Stimulated activated CD4-positive, alpha-beta T cell treated with anti-CD3 and anti-CD28 coated beads, Interleukin-2, amount 100 ng/mL, for 4 hours (primary cell): ENCODE measurements at places on chromosomes 6 and 20.

- DNase-seq, result no peak
Measured at GRCh38 chr6:113809826-113810225, 47.3 kb upstream of the MARCKS start.

DNA sequence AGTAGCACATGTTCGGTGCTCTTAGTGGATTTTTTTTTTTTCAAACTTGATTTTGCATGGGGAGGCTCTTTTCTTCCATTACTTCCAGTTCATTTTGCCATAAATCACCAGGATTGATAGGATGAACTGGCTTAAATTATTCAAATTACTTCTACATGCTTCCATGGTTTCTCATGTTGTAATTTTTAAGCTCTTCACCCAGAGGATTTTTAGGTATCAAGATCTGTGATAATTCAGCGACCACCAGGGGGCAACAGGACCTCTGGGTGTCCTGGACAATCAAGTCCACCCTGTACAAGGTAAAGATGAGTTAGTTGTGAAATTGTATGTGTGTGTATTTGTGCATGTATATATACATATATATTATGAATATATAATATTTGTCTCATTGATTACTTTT is 4.2 kb upstream of the EPHA7 start:
- DNase-seq, result no peak

DNA sequence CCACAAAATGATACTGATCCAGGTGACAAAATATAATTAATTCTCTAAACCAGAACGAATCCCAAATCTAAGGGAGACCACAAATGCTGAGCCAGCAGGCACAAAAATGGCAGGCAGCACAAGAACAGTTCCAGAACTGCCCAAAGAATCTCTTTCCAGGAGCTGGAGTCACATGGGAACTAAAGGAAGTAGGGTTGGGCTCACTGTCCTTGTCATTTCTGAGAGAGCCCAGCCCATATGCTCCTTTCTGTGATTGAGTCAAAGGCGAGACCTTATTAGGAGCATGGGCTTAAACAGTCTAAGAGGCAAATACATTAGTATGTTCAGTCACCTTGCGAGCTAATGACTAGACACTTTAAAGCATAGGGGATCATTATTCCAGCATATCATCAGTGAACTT is 327.6 kb upstream of the ARID1B start:
- no peak for DNase-seq

GRCh38 chr6:41939176-41939847 is 2.3 kb downstream of the CCND3 start:
- no peak for DNase-seq

DNA sequence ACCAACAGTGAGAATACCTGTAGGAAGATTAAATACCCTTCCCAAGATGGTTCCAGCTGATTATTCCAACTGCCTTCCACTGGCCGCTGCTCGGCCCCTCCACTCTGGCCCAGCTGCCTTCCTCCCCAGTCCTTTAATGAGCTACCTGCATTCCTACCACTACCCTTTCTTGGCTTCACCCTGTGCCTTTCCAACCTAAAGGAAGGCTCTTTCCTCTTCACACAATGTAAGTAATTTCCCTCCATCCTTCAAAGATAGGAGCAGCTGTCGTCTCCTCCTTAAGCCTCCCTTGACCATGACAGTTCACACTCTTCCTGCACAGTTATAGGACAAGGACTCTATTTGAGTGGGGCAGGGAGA is 16.2 kb upstream of the SNX9 start:
- no peak for DNase-seq

DNA sequence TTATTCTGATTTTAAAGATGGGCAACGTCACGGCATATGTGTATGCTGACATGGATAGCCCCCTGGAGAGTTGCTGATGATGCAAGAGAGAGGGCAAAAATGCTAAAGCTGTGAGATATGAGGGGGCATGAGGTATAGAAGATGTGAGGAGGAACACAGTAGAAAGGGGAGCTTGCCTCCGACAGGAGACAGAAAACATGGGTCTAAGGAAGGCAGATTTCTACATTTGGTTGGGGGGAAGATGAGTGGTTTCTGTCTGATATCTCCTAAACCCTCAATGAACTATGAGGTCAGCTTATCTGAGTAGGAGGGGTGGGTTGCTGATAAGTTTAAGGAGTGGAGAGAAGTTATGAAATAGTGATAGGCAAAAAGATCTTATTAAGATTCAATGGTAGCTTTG is 6.0 kb downstream of the RNF24 start:
- DNase-seq, result no peak

- DNase-seq, result no peak
Measured at GRCh38 chr6:163120223-163120622, 294.3 kb upstream of the QKI start.

DNA sequence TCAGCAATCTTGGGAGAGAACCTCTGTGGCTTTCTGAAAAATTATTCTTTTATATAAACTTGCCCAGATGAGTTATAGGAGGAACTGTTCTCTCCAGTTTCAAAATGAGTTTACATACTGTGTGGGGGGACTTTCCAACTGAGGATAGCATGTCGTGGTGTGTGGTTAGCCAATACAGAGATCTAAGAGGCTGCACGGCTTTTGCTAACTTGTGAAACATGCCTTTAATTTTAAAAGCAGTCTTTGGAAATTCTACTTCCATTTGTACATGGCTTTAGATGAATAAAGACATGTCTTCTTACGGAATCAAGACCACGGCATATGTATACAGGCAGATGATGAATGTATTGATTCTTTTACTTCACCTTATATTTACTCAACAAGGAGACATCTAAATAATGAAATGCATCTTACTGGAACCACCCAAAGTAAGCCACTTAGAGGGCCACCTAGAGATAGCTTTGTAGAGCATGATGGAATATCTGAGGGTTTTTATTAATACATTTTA is 39.8 kb downstream of the HIVEP1 start:
- DNase-seq, result peak; percentile 35

GRCh38 chr20:25283221-25283951 is 35.5 kb downstream of the PYGB start:
- DNase-seq, result no peak

DNA sequence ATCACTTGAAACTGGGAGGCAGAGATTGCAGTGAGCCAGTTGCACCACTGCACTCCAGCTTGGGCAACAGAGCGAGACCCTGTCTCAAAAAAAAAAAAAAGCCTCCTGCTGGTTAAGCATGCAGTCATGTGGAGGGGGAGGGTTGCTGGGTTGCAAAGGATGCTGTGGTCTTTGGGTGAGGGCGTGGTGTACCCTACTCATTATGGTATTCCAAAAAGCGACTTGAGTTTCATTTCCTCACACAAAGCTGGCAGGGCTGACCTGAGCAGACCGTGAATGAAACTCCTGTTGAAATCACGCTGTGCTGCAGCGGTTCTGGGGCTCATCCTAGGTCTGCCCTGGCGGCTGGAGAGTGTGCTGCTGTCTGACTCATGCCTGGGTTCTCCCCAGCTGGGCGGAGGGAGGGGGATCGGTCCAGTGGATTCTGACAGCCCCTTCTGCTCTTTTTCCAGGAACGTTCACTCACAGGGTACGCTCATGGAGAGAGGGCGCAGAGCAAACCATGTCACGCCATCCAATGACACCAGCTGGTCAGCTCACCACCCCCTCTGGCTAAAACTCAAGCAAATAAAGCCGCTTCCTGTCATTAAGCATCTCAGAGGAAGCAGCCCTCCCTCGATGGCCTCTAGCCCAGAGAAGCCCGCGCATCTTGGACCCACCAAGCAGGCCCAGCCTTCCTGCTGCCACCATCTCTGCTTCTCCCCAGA is 166.2 kb downstream of the SCML4 start:
- DNase-seq, result peak; percentile 13

DNA sequence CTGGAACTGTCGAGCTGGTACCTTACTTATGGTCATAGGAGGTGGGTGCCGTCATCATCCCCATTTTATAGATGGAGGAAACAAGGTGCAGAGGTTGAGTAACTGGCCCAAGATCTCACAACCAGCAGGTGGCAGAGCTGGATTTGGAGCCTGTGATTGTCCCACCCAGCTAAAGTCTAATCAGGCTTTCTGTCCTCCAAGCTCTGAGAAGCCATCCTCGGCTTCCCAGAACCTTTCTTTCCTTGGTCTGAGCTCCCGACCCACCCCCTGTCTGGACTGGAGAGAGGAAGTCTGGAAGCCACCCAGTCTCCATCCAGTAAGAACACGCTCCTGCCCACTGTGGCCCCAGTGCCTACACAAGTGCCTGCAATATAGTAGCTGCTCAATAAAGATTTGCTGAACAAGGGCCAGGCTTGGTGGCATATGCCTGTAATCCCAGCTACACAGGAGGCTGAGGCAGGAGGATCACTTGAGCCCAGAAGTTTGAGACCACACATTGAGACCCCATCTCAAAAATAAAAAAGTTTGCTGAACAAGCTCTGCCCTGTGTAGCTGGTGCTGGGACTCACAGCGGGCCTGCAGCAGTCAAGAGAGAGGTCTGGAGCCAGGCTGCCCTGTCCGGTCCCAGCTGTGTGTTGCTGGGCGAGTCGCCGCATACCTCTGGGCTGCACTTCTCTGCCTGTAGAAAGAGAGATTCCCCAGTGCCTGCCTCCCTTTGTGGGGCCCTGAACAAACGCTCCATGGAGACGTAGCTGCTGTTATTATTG is 32.5 kb upstream of the DLGAP4 start:
- DNase-seq, result no peak

- no peak for DNase-seq
Measured at GRCh38 chr6:53546281-53546680, 1.4 kb upstream of the GCLC start.

GRCh38 chr6:42176981-42177380 is 3.8 kb downstream of the GUCA1A start:
- no peak for DNase-seq

GRCh38 chr6:146914489-146915483 is 289.4 kb upstream of the STXBP5 start:
- DNase-seq, result no peak

- DNase-seq, result no peak
Measured at GRCh38 chr6:14502551-14502950, 385.0 kb downstream of the CD83 start.

DNA sequence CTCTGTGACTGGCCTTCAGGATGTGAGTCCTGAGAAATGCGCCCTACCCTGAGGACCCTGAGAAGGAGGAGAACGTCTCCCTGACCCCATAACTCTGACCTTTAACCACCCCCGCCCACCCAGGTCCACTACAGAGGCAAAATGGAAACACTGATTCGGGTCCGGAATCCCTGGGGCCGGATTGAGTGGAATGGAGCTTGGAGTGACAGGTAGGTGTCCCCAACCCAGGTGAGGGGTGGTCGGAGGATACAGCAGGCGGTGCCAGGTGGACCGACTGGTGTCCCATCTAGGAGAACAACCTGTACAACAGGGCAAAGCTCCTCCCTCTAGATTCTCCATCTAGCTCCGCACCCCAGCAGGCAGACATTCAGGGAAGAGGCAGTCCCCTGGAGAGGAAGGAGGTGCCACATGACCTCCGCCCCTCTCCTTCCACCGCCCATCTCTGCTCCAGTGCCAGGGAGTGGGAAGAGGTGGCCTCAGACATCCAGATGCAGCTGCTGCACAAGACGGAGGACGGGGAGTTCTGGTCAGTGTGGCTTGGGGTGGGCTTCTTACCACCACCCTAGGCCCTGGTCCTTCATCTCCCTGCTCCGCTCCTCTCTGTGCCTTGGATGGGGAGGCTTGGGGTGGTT is 17.6 kb downstream of the CAPN11 start:
- DNase-seq, result no peak

GRCh38 chr6:89623749-89624148 is 14.8 kb downstream of the LYRM2 start:
- DNase-seq, result no peak

DNA sequence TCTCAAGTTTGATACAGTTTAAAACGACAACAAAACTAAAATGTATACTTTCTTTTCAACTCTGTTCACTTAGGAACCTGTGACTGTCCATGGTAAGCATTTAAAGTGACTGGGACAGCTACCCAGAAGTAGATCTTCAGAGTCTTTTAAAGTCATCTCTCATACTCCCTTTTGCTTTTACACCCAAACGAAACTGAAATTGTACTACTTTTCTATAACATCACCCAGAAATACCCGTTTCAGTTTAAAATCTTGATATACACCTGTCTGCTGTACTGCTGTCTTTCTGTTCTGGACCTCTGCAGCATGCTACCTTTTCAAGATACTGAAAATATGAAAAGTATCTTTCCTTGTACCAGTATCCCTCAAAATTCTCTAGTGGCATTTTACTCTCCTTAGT is 170.4 kb upstream of the THEMIS start:
- no peak for DNase-seq

DNA sequence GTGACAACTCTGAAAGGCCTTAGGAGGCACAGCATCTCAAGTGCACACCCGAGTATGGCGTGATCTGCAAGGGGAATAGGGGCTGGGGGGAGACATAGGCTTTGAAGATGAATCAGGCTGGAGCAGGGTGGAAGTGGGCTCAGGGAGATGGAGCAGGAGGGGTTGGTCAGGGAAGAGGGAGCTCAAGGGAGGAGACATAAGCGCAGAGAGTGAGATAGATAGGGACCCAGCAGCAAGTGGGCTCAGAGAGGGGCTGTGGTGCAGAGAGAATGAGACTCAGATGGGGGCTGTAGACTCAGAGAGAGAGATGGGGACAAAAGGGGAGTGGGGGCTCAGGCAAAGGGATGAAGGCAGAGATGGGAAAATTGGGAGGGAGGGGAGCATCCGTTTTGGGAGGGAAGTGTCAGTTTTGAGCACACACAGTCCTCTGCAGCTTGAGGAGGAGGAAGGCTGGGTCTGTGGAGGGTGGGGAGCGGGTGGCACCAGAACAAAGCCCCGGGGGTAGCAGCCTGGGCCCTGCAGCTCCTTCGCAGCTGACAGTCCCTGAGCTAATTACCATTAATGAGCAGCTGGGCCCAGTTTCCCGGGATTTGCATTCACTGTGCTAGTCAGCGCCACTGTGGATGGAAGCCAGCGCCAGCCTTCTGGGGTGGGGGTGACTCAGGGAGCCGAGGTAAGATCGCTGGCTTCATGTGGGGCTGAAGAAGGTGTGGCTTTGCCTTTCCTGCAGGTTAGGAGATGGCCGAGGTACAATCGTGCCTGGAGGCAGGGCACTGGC is 18.7 kb downstream of the SRXN1 start:
- no peak for DNase-seq

DNA sequence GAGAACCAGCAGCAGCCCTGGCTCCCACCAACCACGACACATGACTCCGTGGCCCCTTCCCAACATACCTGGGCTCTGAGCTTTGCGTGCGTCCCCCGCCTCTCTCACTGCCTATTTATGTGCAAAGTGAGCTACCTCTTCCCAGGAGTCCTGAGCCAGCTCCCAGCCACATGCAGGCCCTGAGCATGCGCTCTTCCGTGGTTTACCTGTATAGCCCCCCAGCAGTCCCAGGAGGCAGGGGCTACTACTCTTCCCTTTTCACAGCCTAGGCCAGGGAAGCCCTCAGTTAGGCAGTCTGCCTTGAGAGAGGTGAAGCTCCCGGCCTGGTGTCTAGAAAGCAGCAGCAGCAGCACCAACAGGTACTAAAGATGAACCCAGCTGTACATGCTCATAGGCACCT is 114.8 kb upstream of the CDYL start:
- DNase-seq, result no peak

- DNase-seq, result no peak
Measured at GRCh38 chr6:135230711-135231468, 49.8 kb downstream of the MYB start.
